ENCODE measurements at places on chromosomes 7 and 10.

DNA sequence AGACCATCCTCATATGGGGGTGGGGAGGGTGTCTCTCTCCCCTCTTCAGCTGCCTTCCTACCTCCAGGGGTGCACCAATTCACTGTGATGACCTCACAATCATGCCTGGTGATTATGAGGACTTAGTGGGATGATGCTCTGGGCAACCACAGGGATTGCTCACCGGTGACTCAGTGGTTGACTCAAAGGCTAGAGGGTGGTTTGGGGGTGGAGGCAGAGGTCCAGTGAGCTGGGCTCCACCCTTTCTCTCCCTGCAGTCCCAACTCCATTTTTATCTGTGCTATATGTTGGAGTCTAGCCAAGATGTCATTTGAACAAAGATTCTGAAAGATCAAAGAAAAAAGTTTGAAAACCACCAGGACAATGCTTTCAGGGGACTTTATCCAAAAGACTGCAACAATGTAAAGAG is 286.9 kb downstream of the KCNMA1 start:
- peak; percentile 83 for DNase-seq

- DNase-seq, result no peak
Measured at GRCh38 chr10:82850191-82850590, 975.2 kb downstream of the NRG3 start.

GRCh38 chr7:102079140-102080018 is 207.3 kb upstream of the SH2B2 start:
- DNase-seq, result no peak

GRCh38 chr10:127117125-127117524 is 79.3 kb downstream of the INSYN2A start:
- DNase-seq, result no peak

DNA sequence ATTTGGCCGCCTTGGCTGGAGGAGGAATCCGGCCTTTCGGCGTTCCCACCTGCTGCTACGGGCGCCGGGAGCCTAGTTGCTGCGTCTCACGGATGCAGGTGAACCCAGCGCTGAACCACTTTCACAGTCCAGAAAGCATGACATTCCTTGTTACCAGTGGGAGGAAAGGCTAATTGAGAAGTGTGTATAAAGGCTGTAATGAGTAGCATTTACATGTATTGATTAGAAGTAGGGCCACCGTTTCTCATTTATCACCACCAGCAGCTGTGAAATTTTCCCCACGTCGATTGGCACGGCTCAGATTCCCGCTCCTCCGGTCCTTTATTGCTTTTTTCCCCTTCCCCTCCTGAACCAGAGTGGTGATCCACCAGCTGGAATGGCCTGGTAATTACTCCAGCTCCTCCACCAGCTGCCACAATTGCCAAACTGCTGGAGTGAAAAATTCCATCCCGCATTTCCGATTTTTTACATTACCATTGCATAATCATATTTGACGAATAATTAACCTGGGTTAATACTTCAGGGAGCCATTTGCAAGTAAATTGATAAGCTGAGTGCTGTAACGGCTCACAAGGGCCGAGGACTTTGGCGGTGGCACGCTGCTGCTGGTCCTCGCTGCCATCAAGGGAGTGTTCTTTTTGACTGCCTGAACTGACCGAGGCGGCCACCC is 153.3 kb downstream of the POU6F2 start:
- no peak for DNase-seq

DNA sequence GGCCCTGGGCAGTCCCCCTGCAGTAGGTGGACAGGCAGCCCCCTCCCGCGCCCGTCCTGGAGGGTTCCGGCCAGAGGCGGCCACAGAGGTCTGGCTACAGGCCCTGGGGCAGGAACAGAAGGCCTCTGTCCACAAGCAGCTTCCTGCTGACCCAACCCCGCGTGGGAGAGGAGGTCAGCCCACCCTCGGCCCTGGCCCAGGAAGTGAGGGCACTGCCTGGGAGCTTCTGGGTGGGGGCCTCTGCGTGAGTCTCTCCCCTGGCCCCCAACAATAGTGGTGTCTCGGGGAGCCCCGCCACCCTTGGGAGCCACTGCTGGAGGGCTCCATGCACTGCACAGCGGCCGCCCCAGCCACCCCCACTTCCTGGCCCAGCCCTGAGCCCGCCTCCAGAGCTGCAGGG is 4.7 kb downstream of the MICALL2 start:
- DNase-seq, result no peak
